NCI-H774 (cell line): ENCODE measurements at places on chromosomes 5 and 9.

DNA sequence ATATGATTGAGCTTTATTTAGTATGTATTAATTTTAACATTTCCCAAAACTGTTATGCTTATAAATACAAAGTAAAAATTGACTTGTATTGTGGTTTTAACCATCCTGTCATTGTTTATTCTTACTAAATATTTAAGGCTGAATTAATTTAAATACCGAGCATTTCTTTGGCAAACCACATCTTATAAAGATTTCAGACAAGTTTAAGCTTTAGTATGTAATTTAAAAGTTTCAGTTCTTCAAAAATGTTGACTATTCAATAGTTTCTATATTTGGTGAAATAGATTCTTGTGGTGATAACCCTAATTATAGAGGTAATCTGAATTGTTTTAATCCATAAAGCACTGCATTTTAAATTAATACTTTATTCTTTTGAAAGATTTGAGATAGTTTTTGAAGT lies 65.5 kb downstream of the CCNH start:
- DNase-seq: no peak

- no peak for DNase-seq
These were observed 75.0 kb upstream of the SAP30L start for GRCh38 chr5:154370813-154371212.

DNA sequence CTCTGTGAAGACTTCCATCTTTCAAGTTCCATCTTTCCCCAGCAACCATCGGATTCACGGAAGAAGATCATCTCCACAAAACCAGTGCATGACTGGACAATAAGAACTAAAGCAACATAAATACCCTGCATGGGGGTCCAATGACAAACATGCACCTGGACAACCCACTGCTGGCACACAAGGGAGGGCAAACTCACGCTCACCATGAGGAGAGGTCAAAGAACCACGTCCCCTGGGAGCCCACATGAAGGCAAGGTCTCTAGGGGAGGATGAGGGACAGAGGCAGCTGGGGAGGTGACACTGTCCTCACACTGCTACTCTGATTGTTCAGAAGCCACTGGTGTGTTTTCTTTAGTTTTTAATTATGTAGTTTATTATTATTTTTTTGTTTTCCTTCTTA lies 190.8 kb downstream of the MED10 start:
- no peak for DNase-seq

DNA sequence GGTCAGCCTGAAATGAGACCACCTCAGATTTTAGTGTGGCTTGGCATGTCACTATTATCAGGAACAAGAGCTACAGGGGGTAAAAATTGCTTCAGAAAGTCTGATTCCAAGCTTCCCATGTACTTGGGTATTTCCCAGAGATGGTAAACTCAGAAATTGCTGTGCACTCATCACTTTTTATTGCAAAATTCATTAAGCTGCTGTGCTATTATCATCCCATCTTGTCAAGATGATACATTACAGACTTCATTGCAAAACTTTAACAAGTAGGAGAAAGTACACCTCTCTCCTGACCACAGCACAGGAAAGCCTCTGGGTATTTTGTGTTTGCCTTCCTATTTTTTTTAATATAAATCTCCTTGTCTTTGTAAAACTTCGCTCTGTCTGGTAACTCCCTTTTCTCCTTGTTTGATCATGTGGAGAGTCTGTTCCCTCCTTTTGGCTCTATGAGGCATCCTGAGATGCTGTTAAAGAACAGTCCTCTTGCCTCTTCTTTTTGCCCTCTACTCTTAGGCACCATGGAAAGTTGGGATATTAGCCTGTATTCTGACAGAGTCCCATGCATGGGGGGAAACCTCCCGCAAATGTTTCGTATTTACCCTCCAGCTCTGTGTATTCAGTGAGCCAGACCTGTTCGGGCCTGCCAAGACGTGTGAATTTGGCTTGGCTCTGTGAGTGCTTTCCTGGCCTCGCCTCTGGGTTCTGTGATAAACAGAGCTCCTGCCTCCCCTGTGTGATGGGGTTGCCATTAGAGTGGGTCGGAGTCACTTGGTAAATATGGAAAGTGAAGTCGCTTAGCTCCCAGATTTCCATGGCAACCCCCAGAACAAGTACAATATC lies 260.7 kb downstream of the NR3C1 start:
- no peak for DNase-seq

DNA sequence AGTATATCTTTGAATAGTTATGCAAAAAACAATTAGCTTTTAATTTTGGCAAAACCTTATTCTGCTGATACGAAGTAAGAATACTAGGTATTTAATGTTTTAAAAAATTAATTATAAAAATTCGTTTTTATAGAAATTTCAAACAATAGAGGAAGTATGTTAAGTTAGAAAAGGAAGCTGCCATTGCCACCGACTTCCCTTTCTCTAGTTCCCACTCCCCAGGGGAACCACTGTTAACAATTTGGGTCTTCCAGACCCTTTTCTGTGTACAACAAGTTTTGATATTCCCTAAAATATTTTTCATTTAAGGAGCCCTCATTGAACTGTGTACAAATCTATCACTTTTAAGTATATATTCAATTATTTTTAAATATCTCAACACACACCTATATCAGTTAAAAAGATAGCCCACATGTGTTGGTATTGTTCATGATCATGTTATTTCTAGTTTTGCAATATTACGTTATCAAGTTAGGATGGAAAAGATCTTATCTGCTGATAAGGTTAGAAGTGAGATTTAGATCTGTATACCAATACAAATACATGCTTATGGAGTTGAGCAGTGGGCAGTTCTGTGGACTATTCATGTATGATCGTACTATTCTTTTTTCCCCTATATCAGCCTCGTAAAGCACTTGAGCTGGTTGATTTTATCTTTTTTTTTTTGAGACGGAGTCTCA lies 25.9 kb downstream of the NDFIP1 start:
- no peak for DNase-seq

DNA sequence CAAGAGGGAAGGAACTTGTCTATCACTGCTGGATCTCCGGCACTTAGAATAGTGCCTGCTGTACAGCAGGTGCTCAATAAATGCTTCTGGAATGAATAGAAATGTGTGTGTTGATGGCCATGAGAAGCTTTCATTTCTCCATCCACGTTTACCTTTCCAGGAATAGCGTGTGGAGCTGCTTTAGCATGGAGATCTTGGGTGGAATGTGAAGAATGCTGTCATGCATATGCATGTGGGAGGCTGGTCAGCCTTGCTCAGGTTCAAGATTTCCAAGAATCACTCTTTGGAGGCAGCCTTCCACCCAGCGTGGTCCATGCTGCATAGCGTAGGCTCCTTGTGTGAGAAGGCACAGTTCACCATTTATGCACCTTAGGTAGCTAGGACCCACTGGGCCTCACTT lies 19.2 kb downstream of the COL15A1 start:
- no peak for DNase-seq

- DNase-seq: no peak
These were observed 142.1 kb downstream of the HINT1 start for GRCh38 chr5:131022811-131023497.

DNA sequence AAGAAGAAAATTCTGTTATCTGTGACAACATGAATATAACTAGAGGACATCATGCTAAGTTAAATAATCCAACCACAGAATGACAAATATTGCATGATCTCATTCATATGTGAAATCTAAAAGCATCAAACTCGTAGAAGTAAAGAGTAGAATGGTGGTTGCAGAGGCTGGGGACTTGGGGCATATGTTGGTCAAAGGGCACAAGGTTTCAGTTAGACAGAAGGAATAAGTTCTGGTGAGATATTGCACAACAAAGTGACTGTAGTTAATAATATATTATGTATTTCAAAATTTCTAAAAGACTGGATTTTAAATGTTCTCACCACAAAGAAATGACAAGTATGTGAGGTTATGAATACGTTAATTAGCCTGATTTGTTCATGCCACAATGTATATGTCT lies 24.8 kb downstream of the GRIA1 start:
- DNase-seq: no peak

DNA sequence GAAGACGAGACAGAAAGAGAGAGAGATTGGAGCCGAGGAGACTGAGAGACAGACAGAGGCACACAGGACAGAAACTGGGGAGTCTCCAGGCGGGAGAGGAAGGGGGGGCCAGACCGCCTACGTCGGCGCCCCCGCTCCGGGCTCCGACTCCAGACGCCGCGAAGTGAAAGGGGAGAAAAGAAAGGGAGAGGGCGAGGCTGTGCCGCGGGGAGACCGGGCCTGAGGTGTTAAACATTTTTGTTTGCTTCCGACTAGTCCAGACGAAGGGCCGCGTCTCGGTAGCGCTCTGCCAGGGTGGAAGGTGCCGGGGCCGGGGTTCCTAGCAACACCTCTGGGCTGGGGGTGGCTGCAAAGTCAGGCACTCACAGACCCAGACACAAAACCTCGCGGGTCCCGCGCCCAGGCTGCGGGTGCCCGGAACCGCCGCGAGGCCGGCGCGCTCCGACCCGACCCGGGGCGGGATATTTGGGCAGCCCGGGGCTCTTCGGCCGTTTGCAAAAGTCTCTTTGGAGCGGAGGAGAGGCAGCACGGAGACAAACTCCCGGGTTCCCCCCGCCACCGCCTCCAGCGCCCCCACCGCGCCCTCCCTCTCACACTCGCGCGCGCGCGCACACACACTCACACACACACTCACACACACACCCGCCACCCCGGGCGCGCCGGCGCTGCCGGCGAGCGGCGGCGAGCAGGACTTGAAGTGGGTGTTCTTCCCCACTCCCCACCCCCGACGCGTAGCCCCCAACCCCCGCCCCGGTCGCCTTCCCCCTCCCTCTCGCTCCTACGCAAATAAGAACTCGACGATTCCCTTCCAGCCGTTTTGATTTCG lies 626 bp upstream of the FST start:
- DNase-seq: peak; percentile 72

DNA sequence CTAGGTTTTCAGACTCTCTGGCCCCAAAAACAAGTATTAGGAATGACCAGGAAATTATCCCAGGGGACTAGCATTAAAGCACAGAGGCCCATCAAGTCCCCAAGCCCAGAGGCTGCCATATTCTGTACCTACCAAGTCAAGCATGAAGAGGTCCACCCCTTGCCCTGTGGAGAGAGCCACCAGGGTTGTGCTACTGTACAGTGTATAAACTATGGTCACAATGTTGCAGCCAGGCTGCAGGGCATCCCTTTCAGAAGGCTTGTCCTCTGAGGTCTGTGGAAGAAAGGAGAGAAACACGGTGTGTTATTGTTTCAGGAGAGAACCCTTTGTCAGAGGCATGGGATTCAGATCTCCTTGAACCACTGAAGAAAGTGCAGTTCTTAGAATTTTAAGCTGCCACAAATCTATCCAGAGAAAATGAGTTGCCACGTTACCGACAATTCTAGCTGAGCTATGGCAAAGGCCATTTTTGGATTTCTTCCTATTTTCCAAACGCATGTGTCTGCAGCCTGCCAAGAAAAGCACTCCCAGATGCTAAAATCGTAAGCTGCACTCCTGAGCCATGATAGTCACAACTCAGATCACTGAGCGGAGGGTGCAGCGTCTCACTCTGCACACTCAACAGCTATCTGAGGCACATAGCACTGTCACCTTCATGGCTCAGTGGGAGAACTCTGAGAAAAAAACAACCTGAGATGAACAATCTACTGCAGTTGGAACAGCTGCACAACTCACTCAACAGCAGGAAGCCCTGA lies 45.5 kb upstream of the SPATA31E1 start:
- no peak for DNase-seq

- DNase-seq: no peak
These were observed 478.9 kb downstream of the PSAT1 start for GRCh38 chr9:78775696-78776295.
